ENCODE measurements at places on chromosomes 3 and 15.

DNA sequence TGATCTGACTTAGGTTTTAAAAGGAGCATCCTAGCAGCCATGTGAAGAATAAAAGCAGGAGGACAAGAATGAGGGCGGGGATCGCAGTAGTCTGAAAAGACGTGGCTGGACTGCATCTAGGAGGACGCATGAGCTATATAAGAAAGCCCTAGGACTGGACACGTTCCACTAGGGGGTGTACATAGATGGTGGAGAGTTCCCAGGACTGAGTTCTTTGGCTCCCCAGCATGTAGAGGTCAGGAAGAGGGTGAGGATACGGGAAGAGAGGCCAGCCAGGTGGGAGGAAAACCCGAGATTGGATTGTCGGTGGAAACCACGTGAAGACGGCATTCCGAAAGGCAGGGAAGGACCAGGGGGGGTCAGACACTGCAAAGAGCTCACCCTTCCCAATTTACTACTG, 64.2 kb upstream of the CFAP161 start:
- DNase-seq, result no peak

GRCh38 chr3:94071713-94072284, 8.9 kb downstream of the NSUN3 start:
- no peak for DNase-seq

- DNase-seq, result no peak
Measured at GRCh38 chr15:74141591-74141990, 11.2 kb downstream of the ISLR2 start.

DNA sequence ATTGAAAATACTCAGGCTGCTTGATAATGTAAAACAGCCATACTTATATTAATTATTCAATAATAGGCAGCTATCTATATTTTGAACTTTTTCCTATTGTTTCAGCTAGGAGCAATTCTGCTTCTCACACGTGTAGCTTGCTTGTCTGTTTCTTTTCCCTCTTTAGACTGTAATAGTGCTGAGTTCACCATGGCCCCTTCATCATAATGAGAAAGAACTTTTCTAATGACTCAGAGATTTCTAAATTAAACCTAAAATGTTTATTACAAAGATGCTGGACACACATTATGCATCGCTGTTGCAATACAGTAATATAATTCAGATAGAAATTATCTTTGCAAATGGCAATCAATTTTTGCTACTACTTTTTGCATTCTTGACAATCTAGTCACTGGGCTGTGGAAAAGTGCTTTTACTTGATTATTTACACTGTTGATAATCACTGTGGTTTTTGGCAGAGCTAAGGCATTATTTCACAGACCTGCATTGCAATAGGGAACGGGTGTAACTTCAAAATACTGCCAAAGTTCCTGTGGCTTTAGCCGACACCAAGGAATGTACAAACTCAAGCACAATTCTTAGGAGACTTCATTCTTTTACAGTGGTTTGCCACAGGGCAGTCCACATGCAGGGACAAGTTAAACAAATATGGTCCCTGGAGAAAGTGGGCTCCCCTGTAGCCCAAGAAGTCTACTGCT, 281.0 kb upstream of the TBL1XR1 start:
- DNase-seq, result no peak

DNA sequence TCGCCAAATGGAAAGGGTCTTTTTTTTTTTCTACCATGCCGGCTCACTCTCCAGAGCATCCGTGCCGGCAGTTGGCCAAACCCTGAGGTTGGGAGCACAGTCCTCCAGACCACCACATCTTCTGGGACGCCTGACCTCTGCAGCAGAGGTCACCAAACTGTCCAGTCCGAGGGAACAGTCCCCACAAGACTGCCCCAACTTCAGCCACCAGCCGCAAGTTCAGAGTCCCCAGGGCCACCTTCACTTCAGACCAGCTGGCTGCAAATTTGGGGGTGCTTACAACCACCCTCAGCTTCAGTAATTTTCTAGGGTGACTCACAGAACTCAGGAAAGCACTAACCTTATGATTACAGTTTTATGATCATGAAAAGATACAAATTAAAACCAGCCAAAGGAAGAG, 28.9 kb downstream of the PLA2G4D start:
- no peak for DNase-seq

- no peak for DNase-seq
Measured at GRCh38 chr3:125052624-125053303, 3.0 kb downstream of the HEG1 start.
